ENCODE measurements at places on chromosomes 3 and 15.

GRCh38 chr3:186757214-186757613 is 26.2 kb upstream of the EIF4A2 start:
- no peak for DNase-seq

DNA sequence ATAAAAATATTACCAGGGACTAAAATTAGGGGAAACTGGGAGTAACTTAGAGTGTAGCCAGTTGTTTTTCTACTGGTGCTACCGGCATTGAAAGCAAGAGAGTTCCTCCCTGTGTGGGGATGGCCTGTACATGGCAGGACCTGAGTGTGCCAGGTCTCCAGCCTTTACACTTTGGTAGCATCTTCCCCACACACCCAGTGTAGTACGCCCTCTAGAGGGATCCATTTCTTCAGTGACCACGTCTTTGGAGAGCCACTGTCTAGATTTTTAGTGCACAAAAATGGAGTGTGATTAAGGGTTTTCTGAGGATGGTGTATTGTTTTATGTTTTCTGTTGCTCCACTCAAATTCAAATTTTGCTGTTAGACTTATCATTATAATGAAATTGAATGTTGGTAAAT is 507.0 kb upstream of the TPRG1 start:
- no peak for DNase-seq

DNA sequence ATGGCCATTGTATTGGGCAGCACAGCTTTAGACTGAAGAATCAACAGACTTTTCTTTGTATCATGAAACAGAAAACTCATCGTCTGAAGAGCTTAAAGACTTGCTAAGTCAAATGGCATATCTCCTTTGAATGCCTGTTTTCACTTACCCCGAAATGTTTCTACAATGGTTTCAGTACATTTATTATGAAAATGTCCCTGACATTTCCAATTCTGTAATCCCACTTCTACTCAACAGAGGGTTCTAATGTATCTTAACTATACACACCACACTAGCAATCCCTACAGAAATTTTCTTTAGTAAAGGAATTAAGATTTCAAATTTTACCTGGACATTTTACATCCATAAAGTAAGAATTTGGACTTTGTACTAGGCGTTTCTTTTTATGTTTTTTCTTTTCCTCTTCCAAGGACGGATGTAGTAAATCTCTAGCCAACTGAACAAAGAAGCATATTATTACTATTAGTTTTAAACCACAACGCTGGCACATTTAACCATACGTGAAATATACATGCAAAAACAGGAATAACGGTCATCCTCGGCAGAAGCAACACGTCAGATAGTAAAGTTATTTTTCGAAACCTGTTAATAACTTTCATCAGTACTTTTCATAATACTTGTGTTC is 1.1 kb downstream of the RPS27L start:
- no peak for DNase-seq

DNA sequence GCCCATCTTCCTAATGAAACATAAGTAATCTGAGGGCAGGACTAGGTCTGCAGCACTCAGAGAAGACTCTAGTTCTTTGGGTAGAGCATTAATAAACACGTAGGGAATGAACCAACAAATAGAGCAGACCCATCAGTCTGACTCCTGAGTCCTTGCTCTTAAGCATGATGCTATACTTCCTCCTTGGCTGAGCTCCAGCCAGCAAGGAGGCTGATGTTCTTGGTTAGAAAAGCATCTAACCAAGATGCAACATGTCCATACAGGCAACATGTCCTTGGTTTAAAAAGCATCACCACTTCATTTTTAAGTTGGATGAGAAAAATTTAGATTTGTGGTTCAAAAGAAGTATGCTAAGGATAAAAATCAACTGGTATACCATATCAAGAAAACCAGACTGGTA is 8.5 kb upstream of the MYH15 start:
- DNase-seq: no peak

DNA sequence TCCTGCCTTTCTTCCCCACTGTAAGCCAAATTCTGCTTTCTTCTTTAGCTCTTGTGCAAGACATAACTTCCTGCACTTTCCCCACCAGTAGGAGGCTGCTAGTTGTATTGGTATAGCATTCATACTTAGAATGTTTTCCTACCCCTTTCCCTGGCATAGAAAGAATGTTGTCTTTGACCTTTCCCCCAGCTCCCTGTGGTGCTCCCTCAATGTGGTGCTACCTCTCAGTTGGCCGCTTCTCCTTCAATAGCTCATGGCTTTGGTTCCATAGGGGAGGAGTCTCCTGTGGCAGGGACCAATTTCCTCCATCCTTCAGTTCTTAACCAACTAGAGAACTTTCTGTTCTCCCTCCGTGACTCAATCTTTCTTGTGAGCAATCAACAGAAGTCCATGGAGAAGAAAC is 67.5 kb upstream of the AKAP13 start:
- DNase-seq: no peak

DNA sequence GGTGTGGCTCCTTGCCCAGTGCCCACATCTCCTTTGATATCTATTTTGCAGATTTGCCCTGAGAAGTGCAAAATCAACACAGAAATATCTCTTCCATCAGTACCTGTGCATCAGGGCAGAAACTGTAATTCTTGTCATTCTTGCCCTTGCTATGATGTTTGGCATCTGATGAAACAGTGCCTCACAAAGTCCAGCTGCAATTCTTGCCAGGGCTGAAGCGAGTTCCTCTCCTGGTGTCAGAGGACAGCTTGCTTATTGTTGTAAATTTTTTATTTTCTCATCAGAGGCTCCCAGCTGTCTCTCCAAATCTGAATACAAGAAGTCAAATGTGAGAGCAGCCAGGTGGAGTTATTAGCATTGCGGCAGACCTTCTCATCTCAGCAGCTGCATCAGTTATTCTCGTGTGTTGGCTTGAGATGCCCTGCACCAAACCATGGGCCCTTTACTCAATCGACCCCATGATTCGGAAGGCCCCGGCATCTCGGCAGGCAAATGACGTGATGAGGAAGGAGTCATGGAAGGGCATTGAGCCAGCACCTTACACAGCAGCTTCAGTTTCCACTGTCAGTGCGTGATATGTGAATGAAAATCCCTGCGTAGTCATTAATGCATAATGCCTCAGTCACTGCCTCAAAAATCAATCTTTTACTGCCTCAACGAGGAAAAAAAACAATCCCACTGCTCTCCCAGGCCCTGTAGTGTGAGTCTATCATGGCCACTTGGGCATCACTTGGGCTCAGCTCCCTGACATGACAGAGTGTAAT is 93.4 kb downstream of the CCNL1 start:
- no peak for DNase-seq

- DNase-seq: no peak
Observed at GRCh38 chr3:120153294-120153693, 59.0 kb upstream of the GSK3B start.

GRCh38 chr3:123653221-123653682 is 68.4 kb upstream of the HACD2 start:
- no peak for DNase-seq

DNA sequence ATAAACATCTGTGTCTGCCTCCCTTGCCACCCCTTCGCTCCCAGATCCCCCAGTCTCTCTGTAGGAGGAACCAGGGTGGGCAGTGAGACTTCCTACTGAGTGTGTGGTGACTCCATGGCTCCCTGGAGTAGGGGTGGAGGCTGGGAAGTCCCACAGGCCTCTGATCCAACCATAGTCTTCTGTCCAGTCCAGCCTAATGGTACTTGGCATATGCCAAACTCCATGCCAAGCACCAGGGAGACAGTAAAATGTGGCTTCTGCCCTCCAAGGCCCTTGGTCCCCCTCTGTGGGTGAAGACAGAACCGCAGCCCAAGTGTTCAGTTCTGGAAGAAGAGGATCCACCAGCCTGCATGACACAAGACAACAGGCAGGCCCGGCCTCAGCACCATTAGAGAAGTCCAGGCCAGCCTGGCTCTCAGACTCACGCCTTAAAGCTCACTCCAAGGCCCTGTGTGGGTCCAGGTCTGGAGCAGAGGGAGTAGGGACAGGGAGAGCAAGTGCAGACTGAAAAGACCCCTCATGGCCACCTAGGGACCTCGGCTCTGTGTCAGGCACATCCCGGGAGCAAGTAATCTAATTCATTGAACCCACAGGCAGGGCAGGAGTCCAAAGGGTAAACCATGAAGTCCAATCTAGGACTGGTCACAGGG is 112.7 kb downstream of the ETFA start:
- DNase-seq: no peak

- no peak for DNase-seq
Observed at GRCh38 chr3:133157716-133158115, 119.5 kb downstream of the TMEM108 start.

- no peak for DNase-seq
Observed at GRCh38 chr15:71562251-71562650, 248.1 kb upstream of the NR2E3 start.

DNA sequence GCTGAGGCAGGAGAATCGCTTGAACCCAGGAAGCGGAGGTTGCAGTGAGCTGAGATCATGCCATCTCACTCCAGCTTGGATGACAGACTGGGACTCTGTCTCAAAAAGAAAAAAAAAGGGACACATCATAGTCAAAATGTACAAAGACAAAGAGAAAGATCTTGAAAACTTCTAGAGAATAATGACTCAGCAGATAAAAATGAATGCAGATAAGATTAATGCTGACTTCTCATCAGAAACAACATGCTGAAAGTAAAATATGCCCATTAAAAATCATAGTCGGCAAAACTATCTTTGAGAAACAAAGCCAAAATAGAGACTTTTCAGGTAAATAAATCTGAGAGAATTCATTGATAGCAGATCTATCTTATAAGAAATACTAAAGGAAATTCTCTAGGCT is 271.1 kb upstream of the GPR149 start:
- no peak for DNase-seq

- no peak for DNase-seq
Observed at GRCh38 chr3:138338244-138338643, 8.6 kb upstream of the NME9 start.

- DNase-seq: peak; percentile 2
Observed at GRCh38 chr3:111761309-111761795, 97.7 kb upstream of the PHLDB2 start.

- peak; percentile 53 for DNase-seq
Observed at GRCh38 chr3:128794067-128794768, 68.2 kb downstream of the RAB7A start.

- no peak for DNase-seq
Observed at GRCh38 chr3:12501360-12502020, 17.2 kb downstream of the TSEN2 start.

DNA sequence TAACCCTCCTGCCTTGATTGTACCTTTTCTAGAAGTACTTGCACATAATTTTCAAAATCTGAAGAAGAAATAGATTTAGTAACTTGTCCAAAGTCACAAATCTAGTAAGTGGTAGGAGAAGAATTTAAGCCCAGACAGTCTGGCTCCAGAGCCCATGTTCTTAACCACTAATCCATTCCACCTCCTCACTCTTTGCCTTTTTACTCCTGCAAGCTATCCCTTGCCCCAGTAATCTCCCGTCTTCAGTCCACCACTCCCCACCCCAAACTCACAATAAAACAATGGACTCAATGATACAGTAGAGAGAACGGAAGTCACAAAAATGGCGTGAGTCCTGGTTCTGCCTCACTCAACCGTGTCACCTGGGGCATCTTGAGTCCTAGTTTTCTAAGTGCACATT is 48.7 kb downstream of the SETMAR start:
- DNase-seq: no peak

DNA sequence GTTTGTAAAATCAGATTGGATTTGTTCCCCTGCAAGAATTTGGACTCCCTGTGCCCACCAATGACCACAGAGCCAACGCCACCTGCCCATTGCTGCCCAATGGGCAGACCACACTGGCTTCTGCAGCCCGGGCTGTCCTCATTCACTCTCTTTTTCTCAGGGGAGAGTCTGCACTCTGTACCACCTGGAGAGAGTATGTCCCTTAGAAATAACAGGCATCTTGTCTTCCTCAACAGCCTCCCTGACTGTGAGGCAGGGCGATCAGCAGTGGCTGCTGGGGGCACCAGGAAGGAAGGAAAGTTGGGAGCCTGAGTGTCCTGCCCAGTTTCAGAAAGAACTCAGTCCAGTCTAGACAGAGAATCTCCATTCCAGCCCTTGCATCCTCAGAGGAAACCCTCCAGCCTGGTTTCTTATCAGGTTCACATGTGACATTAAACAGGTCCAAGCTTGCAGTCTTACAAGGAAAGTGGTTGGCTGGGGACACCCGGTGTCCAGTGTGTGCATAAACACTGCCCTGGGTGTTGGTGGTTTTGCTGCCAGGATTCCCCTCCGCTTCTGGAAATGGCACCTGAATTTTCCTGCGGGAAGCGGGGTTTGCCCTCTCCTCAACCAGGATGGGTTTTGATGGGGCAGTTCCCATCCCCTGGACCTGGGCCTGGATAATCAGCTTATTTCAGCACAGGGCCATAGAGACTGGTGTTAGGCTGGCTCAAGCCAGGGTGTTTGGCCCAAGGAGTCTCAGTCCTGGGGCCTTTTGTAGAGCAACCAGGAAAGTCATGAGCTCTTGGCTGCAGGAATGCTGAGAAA is 37.2 kb downstream of the SSUH2 start:
- DNase-seq: no peak

DNA sequence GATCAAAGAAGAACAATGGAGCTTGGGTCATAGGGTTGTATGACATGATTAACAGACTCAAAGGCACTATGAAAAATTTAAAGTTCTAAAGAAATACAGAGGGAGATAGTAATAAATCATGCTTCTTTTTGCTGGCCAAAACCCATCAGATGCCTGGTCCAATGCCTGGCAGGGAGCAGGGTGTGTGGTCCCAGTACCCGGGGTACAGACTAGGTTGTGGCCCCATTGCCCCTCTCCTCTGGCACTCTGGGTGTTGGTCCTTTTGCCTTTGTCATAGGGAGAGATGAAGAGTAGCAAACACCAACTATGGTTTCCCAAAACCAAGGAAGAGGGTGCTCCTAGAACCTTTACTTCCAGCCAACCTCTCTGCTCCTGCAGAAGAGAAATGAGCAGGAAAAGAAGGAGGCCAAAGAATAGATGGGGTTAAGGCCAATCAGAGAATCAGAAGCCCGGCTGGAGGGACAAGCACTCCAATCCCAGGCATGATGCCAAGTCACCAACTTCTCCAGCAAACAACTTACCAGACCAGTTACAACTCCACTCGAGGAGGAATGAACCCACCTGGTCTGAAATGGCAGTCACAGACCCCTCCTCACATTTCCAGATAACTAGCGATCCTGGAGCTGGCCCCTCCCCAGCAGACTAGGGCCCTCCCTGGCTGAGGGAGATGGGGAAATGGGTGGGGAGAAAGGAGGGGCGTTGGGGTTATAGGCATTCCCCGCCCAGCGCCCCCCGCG is 1.8 kb downstream of the IGDCC3 start:
- DNase-seq: no peak

DNA sequence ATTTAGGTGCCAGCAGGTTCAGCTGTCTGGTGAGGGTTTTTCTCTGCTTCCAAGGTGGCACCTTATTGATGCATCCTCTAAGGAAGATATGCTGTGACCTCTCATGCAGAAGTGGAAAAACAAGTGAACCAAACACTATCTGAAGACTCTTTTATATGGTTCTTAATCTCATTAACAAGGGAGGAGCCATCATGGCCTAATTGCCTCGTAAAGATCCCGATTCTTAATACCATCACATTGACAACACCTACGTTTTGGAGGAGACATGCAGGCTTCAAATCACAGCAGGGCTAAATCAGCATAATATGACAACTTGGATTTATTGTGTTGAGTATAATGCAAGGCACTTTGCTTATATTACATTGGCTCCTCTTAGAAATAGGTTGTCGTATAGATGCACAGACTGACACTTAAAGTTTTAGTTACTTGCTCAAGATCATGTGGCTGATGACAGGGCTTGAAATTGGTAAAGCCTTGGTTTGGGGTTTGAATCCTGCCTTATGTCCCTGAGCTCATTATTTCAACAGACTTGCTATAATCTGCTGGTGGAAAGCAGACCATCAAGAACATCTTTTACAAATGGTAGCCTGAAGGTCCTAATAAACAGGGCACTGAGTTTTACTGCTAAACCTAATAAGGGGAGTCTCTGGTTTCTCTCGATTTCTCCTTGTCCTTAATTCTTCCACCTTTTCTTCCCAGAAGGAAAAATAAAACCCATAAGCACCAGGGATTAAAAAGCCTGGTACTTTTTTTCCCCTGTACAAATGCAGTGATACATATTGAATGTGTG is 88.2 kb downstream of the PTPRG start:
- DNase-seq: no peak

All from activated T-cell treated with anti-CD3 and anti-CD28 coated beads for 24 hours (primary cell).